SK-N-SH (cell line): ENCODE measurements at places on chromosomes 12 and 14. TPM values are rescaled to one million over a fixed set of nuclear protein-coding genes. Genes with fewer than 3 reads are reported as not detected.

DNA sequence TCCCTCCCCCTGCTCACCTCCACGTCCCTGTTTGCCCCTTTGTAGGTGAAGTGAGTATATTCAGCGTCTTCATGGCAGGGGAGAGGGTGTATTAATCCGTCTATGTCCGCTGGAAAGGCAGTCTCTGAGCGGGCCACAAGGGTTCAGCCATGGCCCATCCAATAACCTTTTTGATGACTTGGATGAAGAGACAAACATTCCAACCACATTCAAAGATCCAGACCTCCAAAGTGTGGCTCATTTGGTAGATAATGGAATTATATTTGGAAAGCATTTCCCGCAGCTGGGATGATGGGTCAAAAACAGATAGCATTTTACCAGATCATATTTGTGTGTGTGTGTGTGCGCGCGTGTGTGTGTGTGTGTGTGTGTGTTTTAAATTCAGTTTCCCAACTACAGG lies 345.9 kb downstream of the DPF3 start:
- no peaks in the 10 kb centered on the region for H3K27me3 ChIP-seq
- DNase-seq = peak; percentile 68
- H3K4me3 ChIP-seq = no peak overlapping the region
- no peaks in the 10 kb centered on the region for H3K36me3 ChIP-seq
- H3K27ac ChIP-seq = no peak overlapping the region

- H3K4me1 ChIP-seq = no peaks in the 10 kb centered on the region
- H3K27me3 ChIP-seq = no peaks in the 10 kb centered on the region
- no peaks in the 10 kb centered on the region for H3K36me3 ChIP-seq
- no peak overlapping the region for H3K27ac ChIP-seq
- no peak for DNase-seq
Measured at GRCh38 chr12:16221776-16222175, 55.7 kb downstream of the SLC15A5 start.

Gene TAS2R8
- polyA plus RNA-seq = not detected in 2 replicates

DNA sequence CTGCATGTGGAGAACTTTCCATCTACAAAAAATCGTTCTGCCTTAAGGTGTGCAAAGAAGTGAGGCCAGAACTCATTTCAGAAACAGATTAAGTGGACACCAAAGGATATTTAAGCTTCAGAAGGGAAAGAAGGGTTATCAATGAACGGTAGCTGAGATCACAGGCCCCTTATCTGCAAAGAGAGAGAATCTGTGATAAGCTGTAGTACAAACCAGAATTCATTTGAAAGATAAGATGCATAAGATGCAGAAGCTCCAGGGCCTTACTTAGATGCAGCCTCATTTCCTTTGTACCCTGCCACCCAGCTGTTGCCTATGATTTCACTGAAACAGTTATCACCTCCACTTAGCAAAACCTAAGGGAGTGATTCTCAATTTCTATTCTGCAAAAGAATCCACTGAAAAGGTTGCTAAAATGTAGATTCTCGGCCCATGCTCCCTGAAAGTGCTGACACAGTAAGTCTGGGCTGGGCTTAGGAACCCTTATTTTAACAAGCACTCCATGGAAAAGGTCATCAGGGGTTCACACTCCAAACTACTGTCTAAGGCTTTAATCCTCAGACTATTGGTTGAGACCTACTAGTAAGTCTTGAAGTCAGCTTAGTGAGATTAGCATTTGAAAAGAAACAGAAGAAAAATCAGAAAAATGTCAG lies 64.8 kb downstream of the HELB start:
- no peaks in the 10 kb centered on the region for H3K36me3 ChIP-seq
- peaks cover 18% of the 10 kb centered on the region; the same call in 1 of the 2 replicates for H3K4me1 ChIP-seq
- DNase-seq = no peak
- no peaks in the 10 kb centered on the region; the same call in 1 of the 2 replicates for H3K27me3 ChIP-seq
- H3K27ac ChIP-seq = no peak overlapping the region; the same call in 1 of the 2 replicates

DNA sequence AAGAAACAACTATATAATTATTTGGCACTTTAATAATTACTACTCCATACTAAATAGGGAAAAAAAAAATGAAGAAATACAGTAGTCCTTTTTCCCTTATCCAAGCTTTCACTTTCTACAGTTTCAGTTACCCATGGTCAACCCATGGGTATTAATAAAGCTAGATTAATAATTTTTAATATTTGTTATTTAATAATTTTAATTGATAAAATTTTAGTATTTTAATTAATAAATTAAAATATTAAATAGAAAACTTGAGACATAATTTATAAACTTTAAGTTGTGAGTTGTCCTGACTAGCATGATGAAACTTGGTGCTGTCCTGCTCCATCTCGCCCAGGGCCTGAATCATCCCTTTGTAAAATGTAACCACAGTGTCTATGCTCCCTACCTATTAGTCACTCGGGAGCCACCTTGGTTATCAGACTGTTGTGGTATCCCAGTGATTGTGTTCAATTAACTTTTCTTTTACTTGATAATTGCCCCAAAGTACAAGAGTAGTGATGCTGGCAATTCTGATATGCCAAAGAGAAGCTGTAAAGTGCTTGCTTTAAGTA lies 71.8 kb downstream of the PAWR start:
- no peaks in the 10 kb centered on the region for H3K4me1 ChIP-seq
- no peaks in the 10 kb centered on the region for H3K36me3 ChIP-seq
- H3K27me3 ChIP-seq = no peaks in the 10 kb centered on the region

- no peak overlapping the region for H3K27ac ChIP-seq
- H3K4me1 ChIP-seq = peaks cover 15% of the 10 kb centered on the region
- no peaks in the 10 kb centered on the region for H3K27me3 ChIP-seq
- DNase-seq = no peak
- H3K36me3 ChIP-seq = no peaks in the 10 kb centered on the region
- H3K4me3 ChIP-seq = no peak overlapping the region
Measured at GRCh38 chr12:1523558-1524050, 70.8 kb downstream of the FBXL14 start.
